ENCODE measurements at places on chromosomes 12 and 14.

- H3K27ac ChIP-seq = no peak overlapping the region
- no peaks in the 10 kb centered on the region for H3K36me3 ChIP-seq
- no peaks in the 10 kb centered on the region for H3K27me3 ChIP-seq
- H3K4me3 ChIP-seq = no peak overlapping the region
- no peak for DNase-seq
Measured at GRCh38 chr14:64856529-64857445, 22.9 kb downstream of the SPTB start.

GRCh38 chr12:82848845-82849244, 162.1 kb downstream of the TMTC2 start:
- no peaks in the 10 kb centered on the region for H3K36me3 ChIP-seq
- no peak overlapping the region for H3K4me3 ChIP-seq
- no peak for DNase-seq
- H3K27ac ChIP-seq = no peak overlapping the region
- H3K27me3 ChIP-seq = no peaks in the 10 kb centered on the region

DNA sequence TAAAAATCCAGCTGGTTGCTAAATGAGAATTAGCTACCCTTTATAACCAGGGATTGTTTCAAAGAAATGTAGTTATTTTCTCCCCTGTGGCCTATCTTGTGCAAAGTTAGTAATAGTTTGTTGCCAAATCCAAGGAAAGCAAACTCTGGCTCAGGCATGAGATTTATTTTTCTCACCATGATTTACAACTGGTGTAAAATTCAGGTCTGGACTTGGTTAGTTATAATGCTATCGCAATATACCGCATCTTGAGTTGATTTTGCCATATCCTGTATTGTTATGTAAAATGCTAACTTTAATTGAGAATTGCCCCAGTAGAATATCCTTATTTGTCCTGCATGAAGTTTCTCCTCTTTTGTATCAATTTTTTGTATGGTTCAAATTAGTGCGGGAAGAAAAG, 135.5 kb downstream of the CRADD start:
- H3K4me3 ChIP-seq = no peak overlapping the region
- no peak for DNase-seq
- H3K4me1 ChIP-seq = peaks cover 6% of the 10 kb centered on the region
- H3K27me3 ChIP-seq = no peaks in the 10 kb centered on the region
- no peaks in the 10 kb centered on the region for H3K36me3 ChIP-seq

- H3K27ac ChIP-seq = no peak overlapping the region
- no peaks in the 10 kb centered on the region for H3K36me3 ChIP-seq
Measured at GRCh38 chr12:86148612-86149011, 107.6 kb downstream of the MGAT4C start.

DNA sequence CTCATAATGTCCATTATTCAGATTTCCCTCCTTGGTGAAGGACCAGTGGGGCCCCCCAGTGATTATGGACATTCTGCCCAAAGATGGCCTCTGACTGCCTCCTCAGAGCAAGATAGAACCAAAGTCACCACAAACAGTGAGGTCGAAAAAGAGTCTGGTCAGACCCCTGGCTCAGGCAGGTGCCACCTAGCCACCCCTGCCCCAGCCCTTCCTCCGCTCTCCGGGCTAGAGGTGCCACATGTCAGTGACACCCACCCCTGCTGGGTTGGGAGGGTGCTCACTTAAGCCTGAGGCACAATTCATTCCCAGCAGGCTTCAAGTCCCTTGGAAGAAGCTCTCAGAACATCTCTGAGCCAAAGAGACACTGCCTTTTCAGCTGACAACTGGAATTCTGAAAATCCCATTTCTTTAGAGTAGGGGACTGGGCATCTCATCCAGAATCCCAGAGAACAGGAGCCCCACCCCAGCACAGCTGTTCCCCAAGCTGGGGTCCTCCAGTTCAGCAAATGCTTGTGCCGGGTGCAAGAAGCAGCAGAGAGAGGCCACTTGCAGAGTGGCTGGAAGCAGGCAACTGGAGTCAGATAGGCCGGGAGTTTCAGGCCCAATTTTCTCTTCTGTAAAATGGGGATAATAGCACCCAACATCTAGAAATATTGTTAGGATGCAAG, 50.3 kb downstream of the ISCA2 start:
- no peaks in the 10 kb centered on the region for H3K4me1 ChIP-seq
- DNase-seq = no peak
- no peak overlapping the region for H3K4me3 ChIP-seq
- H3K27ac ChIP-seq = no peak overlapping the region
- no peaks in the 10 kb centered on the region for H3K27me3 ChIP-seq

GRCh38 chr12:58894040-58894439, 26.3 kb downstream of the LRIG3 start:
- no peak for DNase-seq
- no peaks in the 10 kb centered on the region for H3K4me1 ChIP-seq
- H3K36me3 ChIP-seq = no peaks in the 10 kb centered on the region
- H3K27ac ChIP-seq = no peak overlapping the region
- no peak overlapping the region for H3K4me3 ChIP-seq

DNA sequence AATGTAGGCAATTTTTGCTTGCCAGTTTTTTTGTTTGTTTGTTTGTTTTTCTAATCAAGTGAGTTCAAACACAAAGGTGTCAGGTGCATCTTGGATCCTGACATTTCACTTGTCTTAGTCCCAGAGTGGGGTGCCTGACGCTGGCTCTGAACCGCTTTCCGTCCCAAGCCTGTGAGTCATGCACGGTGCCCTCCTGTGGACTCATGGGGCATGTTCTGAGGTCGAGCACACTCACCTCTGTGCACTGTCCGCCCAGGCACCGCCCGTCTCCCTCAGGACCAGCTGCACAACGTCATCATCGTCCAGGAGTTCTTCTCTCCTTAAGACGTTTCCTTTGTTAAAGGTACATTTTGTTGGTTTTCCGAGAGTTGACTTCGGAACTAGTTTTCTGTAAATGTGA, 98.2 kb downstream of the GLT1D1 start:
- DNase-seq = no peak
- peaks cover 10% of the 10 kb centered on the region for H3K4me1 ChIP-seq
- H3K4me3 ChIP-seq = no peak overlapping the region
- H3K36me3 ChIP-seq = no peaks in the 10 kb centered on the region
- no peak overlapping the region for H3K27ac ChIP-seq

- H3K4me1 ChIP-seq = no peaks in the 10 kb centered on the region
- H3K27me3 ChIP-seq = no peaks in the 10 kb centered on the region
- no peak for DNase-seq
- no peaks in the 10 kb centered on the region for H3K36me3 ChIP-seq
- no peak overlapping the region for H3K27ac ChIP-seq
- H3K4me3 ChIP-seq = no peak overlapping the region
Measured at GRCh38 chr14:93146119-93146518, 30.4 kb upstream of the ITPK1 start.

- no peaks in the 10 kb centered on the region for H3K36me3 ChIP-seq
- no peaks in the 10 kb centered on the region for H3K27me3 ChIP-seq
- H3K4me1 ChIP-seq = no peaks in the 10 kb centered on the region
- no peak overlapping the region for H3K4me3 ChIP-seq
- no peak overlapping the region for H3K27ac ChIP-seq
Measured at GRCh38 chr14:99524091-99524661, 43.0 kb downstream of the CCNK start.

DNA sequence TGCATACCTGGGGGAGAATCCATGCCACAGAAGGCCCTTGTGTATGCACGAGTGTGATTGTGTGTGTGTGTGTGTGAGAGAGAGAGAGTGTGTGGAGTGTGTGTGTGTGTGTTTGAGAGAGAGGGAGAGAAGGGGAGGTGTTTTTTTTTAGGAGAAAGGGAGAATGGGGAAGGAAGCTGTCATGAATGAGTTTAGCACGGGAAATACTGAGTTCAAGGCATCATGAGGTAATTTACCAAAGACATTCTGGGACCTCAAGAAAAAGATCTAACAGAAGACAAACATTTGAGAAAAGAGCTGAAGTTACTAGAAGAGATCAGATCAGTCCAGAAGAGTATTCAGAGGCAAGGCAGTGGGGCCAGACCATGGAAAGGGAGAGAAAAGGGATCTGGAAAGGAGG, 157.1 kb downstream of the TTC7B start:
- H3K27me3 ChIP-seq = no peaks in the 10 kb centered on the region
- H3K4me1 ChIP-seq = peaks cover 19% of the 10 kb centered on the region
- DNase-seq = no peak
- peak overlapping the region; percentile 64 for H3K27ac ChIP-seq
- H3K36me3 ChIP-seq = peaks cover 13% of the 10 kb centered on the region
- H3K4me3 ChIP-seq = no peak overlapping the region

DNA sequence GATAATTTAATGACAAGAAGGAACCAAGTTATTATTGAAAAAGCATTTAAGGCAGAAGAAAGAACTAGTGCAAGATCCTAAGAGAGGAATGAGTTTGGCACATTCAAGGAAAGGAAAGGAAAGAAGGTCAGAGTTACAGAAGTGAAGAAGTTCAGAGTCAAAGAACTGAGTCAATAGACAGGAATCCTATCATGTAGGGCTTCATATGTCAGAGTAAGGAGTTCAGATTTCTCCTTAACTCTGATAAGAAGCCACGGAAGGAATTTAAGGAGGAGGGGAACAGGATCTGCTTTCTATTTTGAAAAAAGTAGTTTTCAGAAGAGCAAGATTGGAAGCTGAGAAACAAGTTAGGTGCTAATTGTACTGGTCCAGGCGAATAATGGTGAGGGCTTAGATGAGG, 223.1 kb upstream of the FOXN3 start:
- no peak for DNase-seq
- no peaks in the 10 kb centered on the region for H3K36me3 ChIP-seq
- H3K27ac ChIP-seq = no peak overlapping the region
- H3K4me3 ChIP-seq = no peak overlapping the region
- H3K4me1 ChIP-seq = no peaks in the 10 kb centered on the region

DNA sequence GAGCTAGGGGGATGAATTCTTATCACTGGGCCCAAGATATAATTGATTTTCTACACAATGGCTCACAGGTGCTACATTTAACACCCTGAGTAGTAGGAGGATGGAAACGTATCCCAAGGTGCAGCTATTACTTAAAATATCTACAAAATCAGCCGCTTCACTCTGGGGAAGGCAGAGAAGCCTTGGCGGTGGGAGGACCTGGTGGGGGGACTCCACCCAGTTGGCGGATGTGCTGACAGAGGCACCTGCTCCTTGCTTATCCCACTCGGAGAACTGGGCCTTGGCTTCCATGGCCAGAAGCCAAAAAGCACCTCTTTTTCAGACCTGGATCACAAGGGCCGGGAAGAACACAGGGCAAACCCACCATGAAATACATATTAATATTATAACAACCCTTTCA, 106.3 kb downstream of the OTX2 start:
- no peak overlapping the region for H3K27ac ChIP-seq
- H3K4me1 ChIP-seq = no peaks in the 10 kb centered on the region
- no peak for DNase-seq
- no peak overlapping the region for H3K4me3 ChIP-seq
- peaks cover 18% of the 10 kb centered on the region for H3K27me3 ChIP-seq
